ENCODE measurements at places on chromosomes 2 and 18. TPM values are rescaled to one million over a fixed set of nuclear protein-coding genes. Genes with fewer than 3 reads are reported as not detected.

DNA sequence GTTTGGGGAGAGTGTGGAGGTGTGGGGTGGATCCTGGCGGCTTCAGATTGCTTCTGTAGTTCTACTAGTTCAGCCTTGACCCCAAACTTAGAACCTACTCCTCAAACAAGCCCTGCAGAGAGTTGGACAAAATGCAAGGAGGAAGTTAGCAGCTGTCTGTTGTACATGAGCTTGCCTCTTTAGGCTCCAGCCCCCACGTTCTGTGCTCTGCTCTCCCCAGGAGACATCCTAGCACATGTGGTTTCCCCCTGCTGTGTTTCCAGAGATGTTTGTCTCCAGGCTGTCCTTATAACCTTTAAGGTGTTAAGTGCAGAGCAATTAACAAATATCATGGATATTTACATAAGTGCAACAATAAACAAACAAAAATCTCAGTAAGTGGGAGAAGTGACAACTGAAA lies 111.1 kb downstream of the ACOXL start:
- DNase-seq = no peak

- DNase-seq = no peak
Measured at GRCh38 chr2:127011231-127011661, 95.7 kb downstream of the BIN1 start.

GRCh38 chr2:42296226-42296625 lies 64.8 kb downstream of the COX7A2L start:
- DNase-seq = no peak

GRCh38 chr2:238635647-238636051 lies 208.9 kb downstream of the ASB1 start:
- DNase-seq = no peak

DNA sequence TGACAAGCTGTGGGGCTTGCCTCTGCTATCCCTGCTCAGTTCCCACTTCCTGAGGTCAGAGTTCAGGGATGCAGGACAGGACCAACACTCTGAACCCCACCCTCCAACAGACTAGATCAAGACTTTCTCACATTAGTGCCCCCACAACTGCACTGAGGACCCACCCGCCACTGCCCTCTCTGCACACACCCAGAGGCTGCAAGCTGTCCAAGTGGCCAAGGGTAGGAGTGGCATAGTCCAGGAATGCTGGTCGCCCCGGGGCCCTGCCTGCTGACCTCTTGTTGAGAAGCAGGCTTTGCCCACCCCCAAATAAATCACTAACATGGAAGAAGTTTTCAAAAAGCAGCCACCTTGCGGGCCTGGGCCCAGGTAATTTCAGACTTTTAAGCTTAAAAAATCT lies 5.5 kb upstream of the KIF1A start:
- no peak for DNase-seq

DNA sequence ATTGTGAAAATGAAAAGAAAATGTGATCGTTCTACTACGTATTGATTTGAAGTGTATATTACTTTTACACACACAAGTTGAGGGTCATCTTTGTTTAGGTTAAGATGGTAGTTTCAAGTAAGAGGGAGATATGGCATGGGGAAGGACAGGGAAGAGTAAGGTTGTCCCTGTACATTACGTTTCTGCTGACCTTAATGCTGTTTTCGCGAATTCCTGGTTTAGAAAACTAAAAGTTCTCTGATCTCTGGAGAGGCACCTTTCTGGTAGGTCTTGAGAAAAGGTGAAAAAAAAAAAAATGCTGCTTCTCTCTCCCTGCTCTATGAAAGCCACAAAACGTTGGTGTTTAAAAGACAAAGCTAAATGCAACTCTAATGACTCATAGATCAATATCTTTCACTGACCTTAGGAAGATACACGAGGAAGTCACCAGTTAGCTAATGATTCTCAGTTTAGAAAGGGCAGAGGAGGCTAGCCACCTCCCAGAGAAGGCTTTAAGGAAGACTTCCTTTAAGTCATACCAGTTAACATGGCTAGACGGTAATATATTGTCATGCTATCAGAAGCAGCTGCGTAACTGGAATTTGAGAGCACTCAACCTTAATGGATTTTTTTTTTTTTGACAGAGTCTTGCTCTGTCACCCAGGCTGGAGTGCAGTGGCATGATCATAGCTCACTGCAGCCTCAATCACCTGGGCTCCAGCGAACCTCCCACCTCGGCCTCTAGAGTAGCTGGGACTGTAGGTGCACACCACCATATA lies 13.2 kb downstream of the TXNDC2 start:
- no peak for DNase-seq

DNA sequence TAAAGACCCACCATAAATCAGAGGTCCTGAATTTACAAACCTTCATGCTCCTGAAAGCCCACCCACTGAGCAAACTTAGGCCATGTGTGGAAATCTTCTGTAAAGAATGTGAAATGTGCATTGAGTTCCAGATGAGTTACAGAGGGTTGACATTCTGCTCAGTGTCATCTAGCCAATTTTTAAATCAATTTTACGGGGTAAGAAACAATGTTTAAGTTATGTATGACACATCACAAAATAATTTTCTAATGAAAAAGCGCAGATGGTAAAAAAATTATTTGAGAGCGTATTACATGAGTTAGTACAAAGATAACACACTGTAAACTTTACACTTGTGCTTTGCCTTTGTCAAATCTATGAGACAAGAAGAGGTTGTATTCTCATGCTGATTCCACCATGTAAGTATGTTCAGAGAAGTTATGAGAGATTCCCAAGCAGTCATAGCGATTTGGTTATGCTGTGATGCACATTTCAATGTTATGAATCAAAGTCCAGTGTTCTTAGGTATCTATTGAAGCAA lies 446.3 kb downstream of the ADCYAP1 start:
- DNase-seq = no peak

DNA sequence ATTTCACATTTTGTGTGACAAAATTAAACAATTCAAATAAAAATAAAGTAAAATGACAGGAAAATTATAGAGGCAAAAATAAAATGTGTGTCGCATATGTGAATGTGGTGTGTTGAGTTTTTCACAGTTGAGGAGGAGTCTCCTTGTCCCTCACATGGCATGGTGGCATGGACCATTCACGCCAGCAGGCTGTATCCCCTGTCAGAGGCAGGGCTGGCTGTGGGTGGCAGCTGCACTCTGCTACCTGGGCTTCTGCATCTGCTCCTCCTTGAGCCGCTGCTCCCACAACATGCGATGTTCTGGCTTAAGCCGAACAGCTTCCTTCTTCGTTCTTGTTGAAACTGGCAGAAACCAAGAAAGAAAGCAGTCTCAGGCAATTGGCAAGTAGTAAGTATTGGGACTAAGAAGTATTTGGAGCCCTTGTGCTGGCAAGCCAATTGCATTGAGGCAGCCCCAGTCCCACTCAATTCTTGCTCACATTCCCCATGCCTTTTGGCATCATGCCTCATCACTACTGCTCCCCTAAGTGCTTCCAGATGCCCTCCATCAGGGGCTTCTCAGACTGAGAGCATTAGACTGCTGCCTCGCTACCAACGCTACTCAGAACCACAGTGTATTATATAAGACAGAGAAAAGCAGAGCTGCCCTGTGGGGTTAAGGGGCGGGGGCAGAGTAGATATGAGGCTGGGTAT lies 177.9 kb upstream of the NABP1 start:
- DNase-seq = no peak

- DNase-seq = no peak
Measured at GRCh38 chr2:42319265-42319664, 41.8 kb downstream of the COX7A2L start.

- no peak for DNase-seq
Measured at GRCh38 chr2:29063646-29064345, 10.5 kb downstream of the PCARE start.

GRCh38 chr2:101012706-101013181 lies 10.7 kb downstream of the RPL31 start:
- no peak for DNase-seq

GRCh38 chr2:96157649-96158553 lies 12.7 kb upstream of the DUSP2 start:
- no peak for DNase-seq

- no peak for DNase-seq
Measured at GRCh38 chr18:23934252-23934651, 80.3 kb upstream of the TTC39C start.

GRCh38 chr18:56987236-56987635 lies 159.7 kb upstream of the BOD1L2 start:
- DNase-seq = no peak

GRCh38 chr2:149039213-149039724 lies 770 bp downstream of the LYPD6B start:
- no peak for DNase-seq

- DNase-seq = no peak
Measured at GRCh38 chr2:9844576-9844975, 1.3 kb downstream of the TAF1B start.

- no peak for DNase-seq
Measured at GRCh38 chr2:240997141-240997855, 1.1 kb upstream of the SNED1 start.

Gene TCF7L1
- polyA plus RNA-seq = 17.2 TPM

Gene CLEC4F
- polyA plus RNA-seq = 0.50 TPM

Gene DNER
- polyA plus RNA-seq = 1.3 TPM

Gene C1QL2
- not detected for polyA plus RNA-seq

Gene HRH4
- polyA plus RNA-seq = 0.06 TPM

Gene STARD6
- not detected for polyA plus RNA-seq

Gene ARHGEF4
- 9.6 TPM for polyA plus RNA-seq

Gene DHRS9
- polyA plus RNA-seq = 19.5 TPM

Gene CCDC102B
- polyA plus RNA-seq = 2.3 TPM

Gene IMPA2
- polyA plus RNA-seq = 21.1 TPM

Gene PARD6G
- 9.6 TPM for polyA plus RNA-seq
